ENCODE measurements at places on chromosomes 7 and 10.
A peak's percentile ranks its signal among the peaks of the same experiment; 100 is the strongest.

- DNase-seq, result no peak
These were observed 23.2 kb upstream of the GTPBP4 start for GRCh38 chr10:964988-965417.

DNA sequence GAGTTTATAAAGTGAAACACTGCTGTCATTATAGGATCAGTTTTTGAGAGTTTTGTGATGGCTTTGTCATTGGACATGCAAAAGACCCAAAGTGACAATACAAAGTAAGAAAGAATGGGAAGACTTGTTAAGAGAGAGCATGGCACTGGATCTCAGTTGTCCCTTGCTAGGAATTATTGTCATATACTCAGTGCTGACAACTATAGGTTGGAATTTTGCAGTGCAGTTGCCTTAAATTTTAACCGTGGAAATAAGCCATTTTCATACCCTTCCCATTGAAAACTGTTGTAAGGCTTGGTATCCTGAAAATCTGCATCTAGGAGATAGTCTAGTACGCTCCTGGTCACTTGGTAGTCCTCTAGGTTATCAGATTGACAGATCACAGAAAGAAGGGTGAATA, 1156.7 kb downstream of the GATA3 start:
- DNase-seq, result peak; percentile 18

- DNase-seq, result peak; percentile 93
These were observed 614 bp upstream of the IFIT2 start for GRCh38 chr10:89301232-89301631.

- no peak for DNase-seq
These were observed 109.6 kb downstream of the PTPRE start for GRCh38 chr10:128016423-128017060.

GRCh38 chr10:114024876-114025610, 18.6 kb upstream of the ADRB1 start:
- DNase-seq, result peak; percentile 96

DNA sequence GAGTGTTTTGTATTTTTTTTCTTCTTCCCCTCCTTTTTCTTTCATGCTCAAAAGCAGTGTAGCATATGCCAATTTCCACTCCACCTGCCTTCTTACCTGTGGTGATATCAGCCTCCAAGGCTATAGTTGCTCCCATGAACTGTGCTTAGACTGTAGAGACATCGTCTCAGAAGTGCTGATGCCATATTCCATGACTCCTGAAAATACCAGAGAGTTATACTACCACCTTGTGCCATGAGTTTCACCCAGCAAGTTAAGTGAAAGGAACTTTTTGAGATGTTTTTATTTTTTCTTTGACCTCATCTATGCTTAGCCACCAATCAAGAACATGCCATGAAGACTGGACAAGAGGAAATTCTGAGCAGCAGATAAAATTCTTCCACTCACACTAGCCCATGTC, 142.8 kb upstream of the SEMA3E start:
- peak; percentile 59 for DNase-seq

DNA sequence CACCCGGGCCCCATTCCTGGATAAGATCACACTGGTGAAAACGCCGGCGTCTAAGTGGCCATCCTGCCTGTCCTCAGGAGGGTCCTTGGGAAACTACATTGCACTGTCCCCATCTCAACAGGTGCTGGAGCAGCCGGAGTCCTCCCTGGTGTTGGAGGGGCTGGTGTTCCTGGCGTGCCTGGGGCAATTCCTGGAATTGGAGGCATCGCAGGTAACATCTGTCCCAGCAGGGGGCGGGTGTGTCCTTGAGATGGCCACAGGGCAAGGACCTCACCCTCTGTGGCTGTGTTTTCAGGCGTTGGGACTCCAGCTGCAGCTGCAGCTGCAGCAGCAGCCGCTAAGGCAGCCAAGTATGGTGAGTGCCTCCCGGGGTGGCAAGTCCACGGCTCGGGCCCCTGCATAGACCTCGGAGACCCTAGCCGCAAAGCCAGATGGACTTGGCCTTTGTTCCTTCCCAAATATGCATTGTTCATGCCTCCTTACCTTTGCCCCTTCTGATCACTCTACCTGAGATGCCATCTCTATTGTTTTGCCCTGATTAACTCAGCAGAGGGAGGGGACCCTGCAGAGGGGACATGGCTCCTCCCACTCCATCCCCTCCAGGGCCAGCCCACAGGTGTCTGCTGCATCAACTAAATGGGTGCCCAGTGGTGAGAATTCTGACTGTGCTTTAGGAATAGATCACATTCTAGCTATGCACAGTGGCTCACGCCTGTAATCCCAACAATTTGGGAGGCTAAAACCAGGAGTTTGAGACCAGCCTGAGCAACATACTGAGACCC, 23.8 kb downstream of the ELN start:
- DNase-seq, result peak; percentile 61

- no peak for DNase-seq
These were observed 112.3 kb downstream of the LHPP start for GRCh38 chr10:124573726-124574455.

- peak; percentile 54 for DNase-seq
These were observed 27.8 kb downstream of the MRC1 start for GRCh38 chr10:17836942-17837341.

GRCh38 chr7:140009735-140010134, 53.0 kb downstream of the PARP12 start:
- DNase-seq, result no peak

GRCh38 chr10:69215405-69216171, 4.5 kb upstream of the HKDC1 start:
- peak; percentile 43 for DNase-seq

- no peak for DNase-seq
These were observed 1.6 kb upstream of the HTRA1 start for GRCh38 chr10:122459561-122460273.

DNA sequence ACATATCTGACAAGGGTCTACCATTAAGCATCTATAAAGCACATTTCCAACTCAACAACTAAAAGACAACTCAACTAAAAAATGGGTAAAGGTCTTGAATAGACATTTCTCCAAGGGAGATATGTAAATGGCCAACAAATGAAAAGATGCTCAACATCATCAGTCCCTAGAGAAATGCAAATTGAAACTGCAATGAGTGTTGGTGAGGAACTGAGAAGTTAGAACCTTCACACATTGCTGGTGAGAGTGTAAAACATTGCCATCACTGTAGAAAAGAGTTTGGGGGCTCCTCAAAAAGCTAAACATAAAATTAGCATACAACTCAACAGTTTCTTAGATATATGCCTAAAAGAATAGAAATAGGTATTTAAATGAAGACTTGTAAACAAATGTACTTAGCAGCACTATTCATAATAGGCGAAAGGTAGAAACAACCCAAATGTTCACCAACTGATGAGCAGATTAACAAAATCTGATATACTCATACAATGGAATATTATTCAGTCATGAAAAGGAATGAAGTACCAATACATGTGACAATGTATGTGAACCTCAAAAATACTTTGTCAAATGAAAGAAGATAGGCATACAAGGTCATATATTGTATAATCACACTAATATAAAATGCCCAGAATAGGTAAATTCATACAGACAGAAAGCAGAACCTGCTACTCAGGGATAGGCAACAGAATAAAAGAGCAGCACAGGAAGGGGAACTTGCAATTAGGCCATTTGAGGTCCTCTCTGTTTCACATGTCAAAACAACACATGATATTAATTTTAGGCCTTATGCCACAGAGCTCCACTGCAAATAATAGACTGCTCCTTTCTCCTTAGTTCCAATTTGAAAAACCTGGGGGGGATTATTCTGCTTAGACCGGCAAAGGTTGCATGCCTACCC, 10.6 kb upstream of the LRRC72 start:
- no peak for DNase-seq

GRCh38 chr7:49398746-49399145, 374.7 kb upstream of the VWC2 start:
- DNase-seq, result no peak

- no peak for DNase-seq
These were observed 174.2 kb upstream of the NPS start for GRCh38 chr10:127374901-127375300.

DNA sequence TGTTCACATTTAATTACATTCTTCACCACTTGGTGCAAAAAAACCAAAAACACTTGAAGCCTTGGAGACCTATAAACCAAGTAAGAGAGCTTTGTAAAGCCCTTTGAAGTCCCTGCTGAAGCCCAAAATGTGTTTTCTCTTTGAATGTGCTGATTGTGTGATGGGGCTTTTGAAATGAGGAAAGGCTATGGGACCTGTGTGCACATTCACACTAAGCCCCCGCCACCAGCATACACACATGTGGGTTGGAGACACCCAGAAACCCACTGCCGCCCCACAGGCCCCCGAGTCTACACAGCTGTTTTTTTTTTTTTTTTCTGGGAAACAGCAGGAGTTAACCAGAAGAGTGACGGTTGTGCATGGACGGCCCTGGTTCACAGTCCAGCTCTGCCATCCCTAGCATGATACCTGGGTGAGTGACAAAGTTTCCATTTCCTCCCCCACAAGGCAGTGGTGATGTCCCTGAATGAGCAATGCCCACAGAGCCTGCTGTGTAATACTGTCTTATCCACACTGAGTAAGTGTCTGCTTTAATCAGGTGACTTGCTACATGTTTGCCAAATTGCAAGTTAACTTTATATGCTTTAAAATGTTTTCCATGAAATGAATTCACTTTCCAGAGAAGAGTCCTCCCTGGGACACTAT, 154.6 kb upstream of the GDF10 start:
- no peak for DNase-seq

DNA sequence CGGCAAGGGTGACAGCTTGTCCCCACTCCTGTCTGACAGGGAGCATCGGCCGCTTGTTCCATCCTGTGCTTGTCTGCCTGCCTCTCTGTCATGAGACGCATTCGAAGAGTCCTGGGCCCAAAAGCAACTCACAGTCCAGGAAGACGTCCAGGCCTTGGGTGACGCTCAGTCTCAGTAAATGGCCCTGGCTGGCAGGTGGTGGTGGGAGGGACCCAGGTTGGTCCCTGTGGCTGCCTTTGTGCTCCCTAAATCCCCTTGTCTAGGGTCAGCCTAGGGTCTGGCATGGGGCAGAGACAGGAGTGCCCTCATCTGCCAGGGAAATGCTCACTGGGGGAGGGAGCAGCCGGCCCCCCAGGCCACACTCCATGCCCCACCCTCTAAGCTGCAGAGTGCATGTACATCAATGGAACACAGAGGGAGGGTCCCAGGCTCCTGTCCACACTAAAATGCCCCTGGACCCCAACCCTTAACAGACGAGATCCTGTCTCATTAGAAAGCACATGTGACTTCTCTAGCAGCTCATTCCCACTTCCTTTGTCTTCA, 295.2 kb upstream of the ZNF32 start:
- no peak for DNase-seq

DNA sequence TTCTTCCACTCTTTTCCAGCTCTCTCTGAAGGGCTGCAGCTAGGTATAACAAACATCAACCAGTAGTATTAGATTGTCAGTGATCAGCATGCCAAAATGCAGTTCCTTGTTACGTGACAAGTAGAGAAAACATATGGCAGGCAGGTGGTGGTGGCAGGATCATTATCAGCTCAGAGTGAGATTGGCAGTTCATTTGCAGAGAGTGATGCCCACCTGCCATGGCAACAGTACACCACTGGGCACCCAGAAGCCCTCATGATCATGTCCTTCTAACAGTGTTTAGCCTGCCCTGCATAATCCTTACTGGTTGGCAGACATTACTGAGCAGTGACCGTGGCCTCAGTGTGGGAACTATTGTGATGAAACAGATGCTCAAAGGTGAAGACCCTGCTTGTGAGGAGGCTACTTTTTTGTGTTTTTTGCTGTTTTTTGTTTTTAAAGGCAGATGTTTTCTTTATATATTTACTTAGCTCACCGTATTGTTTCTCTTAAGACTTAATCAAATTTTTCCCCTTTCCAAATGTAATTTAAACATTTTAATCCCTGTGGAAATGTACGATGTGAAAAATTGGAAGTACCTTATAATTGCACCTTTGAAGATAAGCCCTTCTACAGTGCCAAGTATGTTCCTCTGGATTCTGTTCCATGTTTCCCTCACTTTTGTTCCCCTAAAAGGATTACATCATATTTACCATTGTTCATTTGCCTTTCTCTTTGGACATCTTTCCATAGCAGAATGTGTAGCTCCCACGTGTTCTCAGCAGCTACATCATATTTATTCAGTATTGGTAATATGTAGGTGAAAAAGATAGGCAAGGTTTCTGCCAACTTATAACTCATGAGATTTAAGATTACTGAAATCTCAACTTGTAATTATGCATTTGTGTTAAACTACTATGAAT, 179.6 kb downstream of the SND1 start:
- no peak for DNase-seq

- no peak for DNase-seq
These were observed 75.8 kb downstream of the ELFN1 start for GRCh38 chr7:1745576-1746490.

GRCh38 chr7:141874787-141875186, 33.5 kb upstream of the PRSS37 start:
- no peak for DNase-seq

GRCh38 chr10:66747451-66747850, 178.4 kb upstream of the LRRTM3 start:
- no peak for DNase-seq

- no peak for DNase-seq
These were observed 19.1 kb upstream of the GPAM start for GRCh38 chr10:112202561-112203241.

DNA sequence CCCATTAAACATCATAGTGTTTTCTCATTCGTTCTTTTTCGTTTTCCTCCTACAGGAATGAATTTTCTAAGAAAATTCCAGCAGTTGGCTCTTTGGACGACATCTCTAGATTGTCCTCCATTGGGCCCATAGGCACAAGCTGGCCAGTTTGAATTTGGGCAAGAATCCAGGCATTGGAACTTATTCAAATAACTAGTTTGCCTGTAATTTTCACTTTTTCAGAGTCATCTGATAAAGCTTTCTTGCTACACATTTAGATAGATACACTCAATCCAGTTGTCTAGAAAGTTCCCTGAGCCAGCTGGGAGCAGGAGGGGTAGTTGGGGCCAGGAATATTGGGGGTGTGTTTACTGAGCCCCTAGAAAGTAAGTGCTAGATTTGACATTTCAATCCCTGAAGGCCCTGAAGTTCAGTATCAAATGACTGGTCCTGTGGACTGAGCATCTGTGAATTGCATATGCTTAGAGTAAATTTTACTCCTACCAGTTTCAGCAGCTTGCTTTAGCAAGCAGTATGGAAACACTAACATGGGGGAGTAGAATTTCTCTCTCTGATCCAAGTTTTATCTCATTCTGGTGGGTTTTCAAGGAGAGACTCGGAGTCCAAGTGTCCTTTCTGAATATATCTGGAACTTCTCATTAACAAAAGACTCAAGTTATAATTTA, 5.2 kb downstream of the EGFR start:
- no peak for DNase-seq

DNA sequence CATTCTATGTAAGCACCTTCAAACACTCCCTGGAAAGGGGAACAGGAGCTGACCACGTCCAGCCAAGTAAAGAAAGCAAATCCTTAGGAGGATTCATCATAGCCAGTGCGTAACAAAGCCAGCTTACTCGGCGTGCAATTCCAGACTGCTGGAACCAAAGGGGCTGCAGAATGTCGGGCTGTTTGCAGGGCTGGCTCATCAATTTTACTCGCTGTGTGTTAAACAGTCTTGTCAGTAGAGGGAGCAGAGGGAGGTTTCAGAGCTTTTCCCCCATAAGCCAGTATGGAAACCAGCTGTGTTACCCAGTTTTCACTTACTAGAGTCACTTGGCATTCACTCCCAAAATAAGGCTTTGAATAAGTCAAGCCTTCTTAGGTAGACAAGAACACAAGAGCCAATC, 127.1 kb downstream of the KMT2E start:
- no peak for DNase-seq

GRCh38 chr10:14425034-14425433, 94.3 kb upstream of the FRMD4A start:
- DNase-seq, result no peak
